Kidney capillary endothelial cell (primary cell): ENCODE measurements at places on chromosomes 2 and 18.

DNA sequence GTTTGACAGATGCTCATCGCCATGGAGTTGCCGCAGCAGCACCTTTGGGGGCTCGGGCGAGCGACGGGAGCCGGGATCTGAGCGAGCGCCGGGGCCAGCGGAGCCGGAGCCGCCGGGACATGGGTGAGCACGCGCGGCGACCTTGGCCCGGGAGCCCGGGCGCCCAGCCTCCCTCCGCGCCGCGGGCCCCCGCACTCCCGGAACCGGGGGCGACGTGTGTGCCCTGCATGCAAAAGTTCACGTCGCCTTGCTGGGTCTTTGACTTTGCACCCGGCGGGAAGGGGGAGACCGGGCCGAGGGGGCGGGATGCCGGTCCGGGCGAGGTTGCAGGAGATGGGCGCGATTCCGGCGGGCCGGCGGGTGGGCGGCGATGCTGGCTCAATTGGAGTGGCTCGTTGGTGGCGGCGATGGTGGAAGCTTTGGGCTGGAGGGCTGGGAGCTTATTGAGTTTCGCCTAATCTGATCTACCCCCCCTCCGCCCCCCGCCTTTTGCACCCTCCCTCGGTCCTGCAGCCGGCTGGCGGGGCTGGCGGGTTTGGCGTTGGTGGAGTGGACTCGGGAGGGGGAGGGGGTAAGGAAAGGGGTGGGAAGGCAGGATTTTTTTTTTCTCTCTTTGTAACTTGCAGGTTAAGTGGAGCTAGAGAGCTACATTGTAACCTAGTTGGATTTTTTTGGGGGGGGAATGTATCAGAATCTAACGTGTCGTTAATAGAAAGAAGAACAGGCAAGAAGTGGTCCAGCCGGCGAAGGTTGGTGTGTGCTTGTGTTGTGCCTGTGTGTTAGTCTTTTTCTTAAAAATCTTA lies at the start of gene SETBP1:
Gene SETBP1, plus strand, starts transcription at position 616 of the 803 bp plus-strand sequence. CDS start 20,459 bp downstream, outside the sequence.
- no peak for DNase-seq

GRCh38 chr2:147247749-147248148 lies 597.1 kb upstream of the ACVR2A start:
- no peak for DNase-seq

DNA sequence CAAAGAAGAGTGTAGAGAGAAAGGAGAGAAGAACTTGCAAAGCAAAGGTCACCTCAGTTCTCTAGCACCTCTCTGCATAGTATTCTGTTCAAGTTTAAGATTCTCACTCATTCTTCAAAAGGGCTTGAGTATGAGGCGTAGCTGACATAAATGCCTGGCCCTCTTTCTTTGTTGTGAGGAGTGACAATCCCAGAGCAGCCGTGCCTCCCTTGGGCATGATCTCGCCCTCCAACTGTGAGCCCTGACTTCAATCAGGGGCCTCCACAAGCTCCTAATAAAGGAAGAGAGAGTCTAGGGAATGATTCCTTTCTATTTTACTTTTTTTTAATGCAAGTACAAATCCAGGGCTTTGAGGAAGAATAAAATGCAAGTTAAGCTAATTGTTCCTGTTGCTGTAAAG lies 402.7 kb downstream of the LRP1B start:
- DNase-seq, result no peak

DNA sequence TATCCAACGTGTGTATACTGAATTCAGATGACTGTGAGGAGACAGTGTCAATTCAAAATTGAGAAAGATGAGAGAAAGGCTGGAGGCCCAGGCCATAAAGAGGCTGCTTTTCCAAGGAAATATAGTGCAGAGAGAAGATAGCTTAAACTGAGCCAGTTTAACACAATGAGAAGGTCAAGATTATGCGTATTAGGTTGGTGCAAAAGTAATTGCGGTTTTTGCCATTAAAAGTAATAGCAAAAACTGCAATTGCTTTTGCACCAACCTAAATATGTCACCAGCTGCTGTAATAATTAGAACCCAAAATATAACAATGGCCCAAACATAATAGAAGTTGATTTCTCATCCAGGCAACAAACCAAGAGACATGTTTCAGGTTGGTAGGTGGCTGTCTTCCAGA lies 148.7 kb upstream of the ATP5MC3 start:
- DNase-seq, result no peak

DNA sequence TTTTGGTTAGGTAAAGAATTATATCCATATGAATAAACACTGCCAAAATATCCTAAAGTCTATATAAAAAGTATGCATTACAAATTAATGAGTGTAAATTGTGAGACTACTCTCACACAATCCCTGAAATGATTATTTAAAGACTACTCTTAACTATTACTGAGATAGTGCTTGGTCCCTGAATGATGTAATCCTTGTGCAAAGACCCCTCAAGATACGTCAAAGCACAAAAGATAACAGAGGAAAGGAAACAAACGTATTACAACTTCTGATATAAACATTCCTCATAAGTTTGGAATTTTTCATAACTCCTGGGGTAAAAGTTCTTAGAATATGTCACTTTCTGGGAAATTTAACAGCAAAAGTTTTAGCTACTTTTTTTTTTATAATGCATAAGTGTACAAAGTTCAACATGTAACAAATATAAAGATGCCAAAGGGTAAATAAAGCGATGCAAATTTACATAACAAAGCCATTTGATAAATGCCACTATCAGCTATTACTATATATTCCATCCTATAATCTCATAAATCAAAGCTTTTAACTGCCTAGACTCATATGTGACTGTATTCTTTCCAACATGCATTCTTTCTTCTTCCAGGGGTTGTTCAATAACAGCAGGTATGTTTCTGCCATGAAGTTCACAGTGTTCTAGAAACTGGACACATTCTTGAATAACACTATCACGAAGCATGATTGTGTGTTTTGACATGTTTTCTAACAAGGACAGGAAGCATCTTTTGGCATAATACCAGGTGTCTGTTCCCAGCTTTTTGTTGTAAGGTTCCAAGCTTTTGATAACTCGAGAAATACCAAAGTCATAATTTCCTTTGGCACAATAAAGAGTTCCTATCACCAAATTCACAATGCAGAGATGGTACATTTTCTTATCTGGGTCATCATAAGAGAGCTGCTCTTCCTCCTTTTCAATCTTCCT lies 158.0 kb downstream of the AGPS start:
- no peak for DNase-seq

GRCh38 chr2:174535757-174536703 lies 49.2 kb upstream of the GPR155 start:
- no peak for DNase-seq

GRCh38 chr2:84785950-84786349 lies 94.9 kb downstream of the TRABD2A start:
- DNase-seq, result no peak

DNA sequence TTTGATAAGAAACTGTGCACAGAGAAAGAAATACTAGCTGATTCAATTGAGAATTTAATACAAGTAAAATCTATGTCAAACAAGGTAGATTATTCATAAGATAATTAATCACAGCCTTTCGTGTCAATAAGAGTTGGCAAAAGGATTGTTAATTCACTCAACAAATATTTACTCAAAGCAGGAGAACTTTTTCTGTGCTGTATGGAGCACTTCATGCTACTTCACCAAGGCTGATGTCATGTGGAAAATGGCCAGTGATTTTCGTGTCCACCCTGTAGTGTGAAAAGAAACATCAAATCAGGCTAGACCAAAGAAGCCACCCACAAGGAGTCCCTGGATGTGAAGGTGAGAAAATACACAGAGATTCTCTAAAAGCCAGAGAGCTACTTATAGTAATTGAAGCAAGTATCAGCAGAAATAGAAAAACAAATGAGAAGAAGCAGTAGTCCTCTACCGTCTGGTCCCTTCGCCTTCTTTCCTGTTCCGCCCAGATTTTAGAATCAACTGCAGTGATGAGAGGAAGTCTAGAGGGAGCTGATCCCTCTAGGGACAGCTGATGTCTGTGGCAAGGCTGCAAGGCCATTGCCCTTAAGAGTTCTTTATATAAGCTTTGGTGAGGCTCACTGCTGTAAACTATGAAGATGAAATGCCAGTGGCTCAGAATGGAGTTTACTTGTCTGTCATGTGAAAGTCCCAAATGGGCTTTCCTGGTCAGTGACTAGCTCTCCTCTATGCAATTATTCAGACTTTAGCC lies 201.3 kb upstream of the APCDD1 start:
- no peak for DNase-seq

DNA sequence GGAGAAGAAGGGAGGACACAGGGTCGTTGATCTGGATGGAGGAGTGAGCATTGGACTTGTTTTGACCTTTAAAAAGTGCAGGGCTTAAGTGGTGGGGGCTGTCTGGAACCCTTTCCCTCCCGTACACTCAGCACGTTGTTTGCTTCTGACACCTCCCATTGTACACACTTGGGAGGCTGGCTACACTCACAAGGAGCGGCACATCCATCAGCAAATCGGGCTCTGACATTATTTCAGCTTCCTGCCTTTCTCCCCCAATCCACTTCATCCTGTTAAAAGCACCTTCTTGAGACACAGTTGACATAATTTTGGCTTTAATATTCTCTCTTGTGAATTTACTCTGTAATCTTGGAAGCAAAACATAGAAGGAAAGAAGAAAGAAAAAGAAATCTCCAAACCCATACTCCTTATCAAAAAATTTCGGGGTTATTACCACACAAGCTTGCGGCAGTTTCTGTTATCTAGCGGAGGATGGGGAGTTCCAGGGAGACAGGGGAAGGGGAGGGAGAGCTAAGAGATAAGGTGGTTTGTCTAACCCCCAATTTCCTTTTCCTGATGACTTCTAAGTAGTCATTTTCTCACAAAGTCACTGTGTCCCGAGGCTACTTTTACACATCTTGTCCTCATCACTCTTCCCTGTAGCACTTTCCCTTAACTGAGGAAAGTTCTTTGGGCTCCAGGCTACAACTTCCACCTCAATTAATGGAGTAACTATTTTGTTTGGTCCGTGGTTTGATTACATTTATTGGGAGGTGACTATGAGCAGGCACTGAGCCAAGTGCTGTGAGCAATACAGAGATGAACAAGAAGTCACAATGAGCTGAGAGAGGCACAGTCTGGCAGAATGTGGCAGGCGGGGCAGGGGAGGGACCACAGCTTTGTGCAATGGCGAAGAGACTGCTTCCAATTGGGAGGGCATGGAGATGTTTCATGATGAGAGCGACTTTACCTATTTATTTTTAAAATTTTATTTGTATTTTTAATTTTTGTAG lies 240.1 kb upstream of the MEX3C start:
- no peak for DNase-seq

- DNase-seq, result no peak
Measured at GRCh38 chr2:146503366-146503765, 1341.5 kb upstream of the ACVR2A start.

DNA sequence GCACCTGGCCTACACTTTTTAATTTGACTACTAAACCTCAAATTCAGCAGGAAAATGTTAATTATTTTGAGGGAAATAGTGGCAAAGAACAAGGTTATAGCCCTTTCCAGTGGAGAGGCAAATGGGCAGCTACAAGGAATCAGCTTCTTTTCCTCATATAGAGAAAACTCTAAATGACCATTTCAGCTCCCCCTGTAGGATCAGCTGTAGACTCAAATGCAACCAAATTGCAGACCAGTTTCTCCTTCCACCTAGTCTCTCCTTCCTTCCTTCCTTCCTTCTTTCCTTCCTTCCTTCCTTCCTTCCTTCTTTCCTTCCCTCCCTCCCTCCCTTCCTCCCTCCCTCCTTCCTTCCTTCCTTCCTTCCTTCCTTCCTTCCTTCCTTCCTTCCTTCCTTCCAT lies 158.2 kb downstream of the ZEB2 start:
- DNase-seq, result no peak

GRCh38 chr18:60007661-60008060 lies 107.9 kb downstream of the PMAIP1 start:
- DNase-seq, result no peak

DNA sequence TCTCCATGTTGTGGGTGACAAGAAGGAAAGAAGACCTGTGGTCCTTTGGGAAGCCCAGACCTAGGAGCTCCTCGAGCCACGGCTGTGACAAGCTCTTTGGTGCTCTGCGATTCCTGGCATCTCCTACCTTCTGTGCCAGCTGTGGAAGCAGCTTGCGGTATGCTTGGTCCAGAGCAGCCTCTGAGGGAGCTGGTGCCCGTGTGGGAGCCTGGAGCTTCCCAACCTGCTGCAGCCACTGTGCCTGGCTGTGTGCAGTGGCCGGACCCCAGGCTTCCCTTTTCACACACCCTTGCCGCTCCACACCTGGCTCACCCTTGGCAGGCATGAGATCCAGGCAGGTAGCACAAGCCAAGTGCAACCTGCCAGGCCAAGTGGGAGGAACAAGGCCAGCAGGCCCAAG lies 1328.6 kb upstream of the SLC39A10 start:
- DNase-seq, result no peak

GRCh38 chr2:240930631-240931318 lies 24.6 kb downstream of the CROCC2 start:
- DNase-seq, result no peak

DNA sequence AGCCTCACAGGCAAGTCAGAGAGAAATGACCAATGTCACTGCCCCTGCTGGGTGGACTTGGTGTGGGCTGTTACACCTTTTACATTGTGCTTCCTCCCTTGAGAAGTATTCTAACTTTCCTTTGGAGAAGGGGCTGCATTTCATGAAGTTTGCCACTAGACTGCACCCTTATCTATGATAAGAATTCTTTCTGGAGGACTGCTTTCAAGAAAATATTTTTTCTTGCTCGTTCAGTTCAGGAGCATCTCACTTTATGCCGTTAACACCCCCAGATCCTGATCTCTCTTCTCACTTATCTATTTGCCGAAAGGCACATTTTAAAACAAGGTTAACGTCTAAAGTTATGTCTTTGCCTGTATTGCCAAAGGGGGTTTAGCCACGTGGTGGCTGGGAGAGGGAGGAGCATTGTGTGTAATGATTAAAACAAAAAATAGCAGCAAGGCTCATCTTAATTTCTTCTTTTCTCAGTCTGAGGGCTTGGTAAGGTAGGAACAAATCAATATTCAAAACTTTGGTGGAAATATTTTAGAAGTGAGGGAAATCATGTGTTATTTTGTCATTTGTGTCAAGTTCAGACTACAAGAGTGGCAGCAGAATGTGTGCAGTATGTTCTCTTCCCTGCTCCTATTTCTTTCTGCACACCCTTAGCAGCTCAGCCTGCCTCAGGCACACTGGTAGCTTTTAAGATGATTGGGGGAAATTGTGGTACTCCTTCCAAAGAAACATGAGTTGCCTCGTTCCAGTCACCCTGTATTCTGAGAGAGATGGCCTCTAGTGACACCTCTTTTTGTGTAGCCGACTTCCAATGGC lies 1.6 kb upstream of the IGFBP5 start:
- no peak for DNase-seq

- no peak for DNase-seq
Measured at GRCh38 chr2:79824086-79824786, 311.4 kb downstream of the CTNNA2 start.

DNA sequence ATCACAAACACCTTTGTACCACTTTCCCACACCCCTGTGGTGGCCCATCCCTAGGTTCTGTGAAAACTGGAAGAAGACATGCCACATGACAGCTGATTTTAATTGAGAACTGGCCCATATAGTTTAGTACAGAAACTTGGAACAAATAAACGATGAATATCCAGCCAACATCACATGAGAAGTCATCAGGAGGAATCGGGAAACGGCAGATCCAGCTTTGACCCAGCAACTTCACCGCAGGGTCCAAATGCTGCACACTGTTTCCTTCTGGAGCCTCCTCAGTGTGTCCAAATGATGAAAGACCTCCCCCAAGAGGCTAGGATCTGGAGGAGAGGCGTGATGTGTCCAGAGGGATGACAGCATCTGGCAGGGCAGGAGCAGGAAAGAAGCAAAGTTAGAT lies 75.5 kb downstream of the COPS8 start:
- DNase-seq, result no peak
